ENCODE measurements at places on chromosomes 1 and 21.

- DNase-seq = no peak
Observed at GRCh38 chr1:27496604-27497155, 6.7 kb upstream of the WASF2 start.

GRCh38 chr1:95951371-95952102, 717.5 kb downstream of the RWDD3 start:
- no peak for DNase-seq

GRCh38 chr1:23561076-23561812, 1.9 kb upstream of the ID3 start:
- no peak for DNase-seq

DNA sequence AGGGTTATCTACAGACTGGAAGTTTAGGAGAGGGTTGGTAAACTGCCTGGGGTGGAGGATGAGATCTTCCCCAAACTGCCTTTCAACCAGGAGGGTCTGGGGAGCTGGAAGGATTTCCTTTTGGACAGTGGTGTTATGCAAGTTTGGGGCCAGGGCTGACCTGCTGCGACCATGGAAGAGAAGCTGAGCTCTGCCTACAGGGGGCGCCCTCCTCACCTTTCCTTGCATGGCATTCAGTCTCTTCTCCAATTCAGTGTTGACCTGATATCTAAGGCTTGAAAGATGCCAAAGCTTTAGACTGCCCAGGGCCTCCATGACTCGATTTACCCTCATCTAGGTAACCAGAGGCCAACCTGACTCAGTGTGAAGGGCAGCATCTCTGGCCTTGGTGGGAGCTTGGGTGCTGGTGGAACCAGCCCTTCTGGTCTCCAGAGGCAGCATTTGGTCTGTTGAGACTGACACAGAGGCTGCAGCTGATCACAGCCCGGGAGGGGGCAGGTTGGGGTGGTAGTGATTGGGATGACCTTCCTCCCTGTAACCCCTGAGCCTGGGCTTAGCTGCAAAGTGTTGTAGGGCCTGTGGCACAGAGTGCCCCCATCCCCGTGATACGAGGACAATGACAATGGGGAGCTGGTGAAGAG, 170.0 kb downstream of the GRIK3 start:
- no peak for DNase-seq

GRCh38 chr1:154992721-154993571, 440 bp upstream of the LENEP start:
- no peak for DNase-seq

DNA sequence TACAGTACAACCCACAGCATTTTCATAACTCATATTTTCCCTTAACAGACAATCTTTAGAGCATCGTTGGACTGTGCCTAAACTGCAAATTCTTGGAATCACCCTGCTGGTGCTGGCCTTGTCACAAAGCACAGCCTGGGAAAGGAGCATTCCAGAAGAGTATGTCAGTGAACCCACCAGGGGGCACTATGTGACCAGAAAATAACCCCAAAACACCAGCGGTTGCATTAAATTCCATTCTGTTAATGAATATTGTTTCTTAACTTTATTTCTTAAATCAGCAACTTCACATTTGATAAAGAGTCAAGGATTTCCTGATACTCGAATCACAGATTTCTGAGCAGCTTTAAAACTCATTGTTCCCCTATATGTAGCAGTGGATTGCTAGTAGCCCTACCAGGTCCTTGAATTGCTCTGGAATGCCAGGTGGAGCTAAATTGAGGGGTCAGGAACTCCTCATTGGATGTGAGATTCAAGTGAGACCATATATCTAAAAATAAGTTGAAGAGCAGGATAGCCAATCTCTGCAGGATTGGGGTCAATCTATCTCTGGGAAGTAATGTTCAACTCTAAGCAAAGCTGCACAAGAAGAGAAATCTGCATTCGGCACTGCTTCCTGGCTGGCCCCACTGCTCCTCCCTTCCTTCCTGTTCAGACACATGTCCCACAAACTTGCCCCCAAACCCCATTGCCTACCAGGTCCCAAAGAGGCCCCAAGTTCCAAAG, 12.7 kb upstream of the RAB4A start:
- DNase-seq = no peak

GRCh38 chr21:41613533-41613909, 105.6 kb upstream of the TMPRSS2 start:
- no peak for DNase-seq

DNA sequence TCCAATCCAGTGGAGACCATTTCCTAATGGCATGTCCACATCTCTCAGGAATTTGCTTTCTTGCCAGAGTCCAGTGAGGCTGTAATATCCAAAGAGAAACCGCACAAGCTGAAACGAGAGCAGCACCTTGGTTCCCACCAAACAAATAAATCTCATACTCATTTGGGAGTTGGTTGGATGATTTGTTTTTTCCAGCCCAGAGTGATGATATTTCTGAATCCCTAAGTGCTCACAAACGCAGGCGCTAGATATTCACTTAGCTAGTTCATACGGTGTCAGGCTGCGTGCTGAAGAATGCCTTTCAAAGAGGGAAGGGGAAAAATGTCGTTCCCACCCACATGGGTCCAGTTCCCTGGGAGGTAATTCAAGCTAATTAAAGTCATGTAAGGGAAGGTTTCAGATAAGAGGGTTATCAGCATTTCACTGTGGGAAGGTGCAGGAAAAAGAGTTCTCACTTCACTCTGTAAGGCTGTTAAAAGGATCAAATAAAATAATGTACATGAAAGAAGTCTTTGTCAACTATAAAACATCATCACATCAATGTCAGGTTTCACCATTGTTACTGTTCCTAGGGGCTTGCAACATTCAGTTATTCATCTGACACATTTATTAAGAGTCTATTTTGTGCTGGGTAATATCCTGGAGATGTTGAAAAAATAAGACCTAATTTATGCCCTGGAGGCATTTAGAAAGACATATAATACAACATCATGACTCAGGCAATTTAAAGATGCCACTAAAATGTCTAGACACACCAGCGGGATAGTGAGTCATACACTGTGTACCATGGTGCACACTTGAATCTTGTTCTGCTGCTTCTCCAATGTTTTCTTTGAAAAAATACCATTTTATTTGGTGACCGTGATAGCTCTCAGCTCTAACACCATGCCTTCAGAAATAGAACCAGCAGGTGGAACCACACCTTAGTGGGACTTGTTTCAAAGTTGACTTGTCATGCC, 19.3 kb downstream of the DPT start:
- DNase-seq = peak; percentile 24
